Activated CD4-positive, alpha-beta memory T cell treated with anti-CD3 and anti-CD28 coated beads for 36 hours (primary cell): ENCODE measurements at places on chromosomes 3 and 15. TPM values are rescaled to one million over a fixed set of nuclear protein-coding genes. Genes with fewer than 3 reads are reported as not detected.

SEMA6D gene
- total RNA-seq: not detected

IL20RB gene
- 0.97 TPM for total RNA-seq

RBPMS2 gene
- total RNA-seq: 0.12 TPM

WNT5A gene
- total RNA-seq: not detected

IL17RE gene
- total RNA-seq: 1.8 TPM

RTP2 gene
- not detected for total RNA-seq

HHATL gene
- not detected for total RNA-seq

SLC9C1 gene
- total RNA-seq: not detected

TLR9 gene
- total RNA-seq: 0.90 TPM

SCAP gene
- 44.6 TPM for total RNA-seq

SLC51A gene
- total RNA-seq: not detected

ZDHHC19 gene
- not detected for total RNA-seq

NUP210 gene
- total RNA-seq: 144 TPM

DNAJA4 gene
- total RNA-seq: 39.6 TPM

TRPM1 gene
- total RNA-seq: not detected

CHRNA3 gene
- total RNA-seq: not detected

CCDC191 gene
- total RNA-seq: 3.5 TPM
